ENCODE measurements at places on chromosomes 16 and 17.

- no peak for DNase-seq
Observed at GRCh38 chr17:19273731-19274130, 36.6 kb downstream of the EPN2 start.

DNA sequence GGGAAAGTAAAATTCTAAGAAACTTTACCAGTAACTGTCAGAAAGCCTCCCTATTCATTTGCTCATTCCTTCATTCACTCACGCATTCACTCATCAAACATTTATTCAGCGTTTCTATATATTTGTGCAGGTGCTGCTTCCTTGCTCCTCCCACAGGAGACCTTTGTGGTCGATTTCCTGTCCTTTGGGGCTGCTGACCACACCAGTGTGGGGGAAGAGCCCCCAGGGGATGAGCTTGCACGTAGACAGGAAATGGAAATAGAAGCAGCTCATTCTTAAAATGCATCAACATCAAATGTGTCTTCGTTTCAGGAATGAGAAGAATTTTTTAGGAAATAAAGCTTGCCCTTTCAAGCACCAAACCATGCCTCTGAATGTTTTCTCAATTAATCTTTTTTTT lies 9.6 kb downstream of the PIK3R6 start:
- no peak for DNase-seq

- DNase-seq, result no peak
Observed at GRCh38 chr16:68005211-68005610, 5.9 kb upstream of the DPEP2 start.

GRCh38 chr17:31320241-31320640 lies 1.2 kb downstream of the EVI2A start:
- no peak for DNase-seq

DNA sequence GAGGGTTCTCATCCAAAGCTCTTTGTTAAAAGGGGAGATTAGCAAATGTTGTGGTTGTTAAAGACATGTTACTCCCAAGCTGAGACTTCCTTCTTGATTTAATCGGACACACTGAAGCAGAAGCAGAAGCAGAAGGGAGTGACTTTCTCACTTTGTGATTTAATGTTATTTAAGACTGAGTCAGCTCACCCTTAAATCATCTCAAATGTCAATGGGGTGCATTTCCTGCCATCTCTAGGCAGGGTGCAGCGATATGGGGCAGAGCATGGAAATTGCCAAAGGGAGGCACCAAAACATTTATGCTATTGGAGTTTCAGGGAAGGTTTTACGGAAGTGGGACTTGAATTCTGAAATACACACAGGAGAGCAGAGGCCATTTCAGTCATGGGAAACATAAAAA lies 283.6 kb downstream of the ABCC12 start:
- no peak for DNase-seq

GRCh38 chr17:41943492-41943891 lies 13.1 kb downstream of the ODAD4 start:
- DNase-seq, result no peak

GRCh38 chr17:80879723-80880647 lies 111.7 kb upstream of the CHMP6 start:
- no peak for DNase-seq

DNA sequence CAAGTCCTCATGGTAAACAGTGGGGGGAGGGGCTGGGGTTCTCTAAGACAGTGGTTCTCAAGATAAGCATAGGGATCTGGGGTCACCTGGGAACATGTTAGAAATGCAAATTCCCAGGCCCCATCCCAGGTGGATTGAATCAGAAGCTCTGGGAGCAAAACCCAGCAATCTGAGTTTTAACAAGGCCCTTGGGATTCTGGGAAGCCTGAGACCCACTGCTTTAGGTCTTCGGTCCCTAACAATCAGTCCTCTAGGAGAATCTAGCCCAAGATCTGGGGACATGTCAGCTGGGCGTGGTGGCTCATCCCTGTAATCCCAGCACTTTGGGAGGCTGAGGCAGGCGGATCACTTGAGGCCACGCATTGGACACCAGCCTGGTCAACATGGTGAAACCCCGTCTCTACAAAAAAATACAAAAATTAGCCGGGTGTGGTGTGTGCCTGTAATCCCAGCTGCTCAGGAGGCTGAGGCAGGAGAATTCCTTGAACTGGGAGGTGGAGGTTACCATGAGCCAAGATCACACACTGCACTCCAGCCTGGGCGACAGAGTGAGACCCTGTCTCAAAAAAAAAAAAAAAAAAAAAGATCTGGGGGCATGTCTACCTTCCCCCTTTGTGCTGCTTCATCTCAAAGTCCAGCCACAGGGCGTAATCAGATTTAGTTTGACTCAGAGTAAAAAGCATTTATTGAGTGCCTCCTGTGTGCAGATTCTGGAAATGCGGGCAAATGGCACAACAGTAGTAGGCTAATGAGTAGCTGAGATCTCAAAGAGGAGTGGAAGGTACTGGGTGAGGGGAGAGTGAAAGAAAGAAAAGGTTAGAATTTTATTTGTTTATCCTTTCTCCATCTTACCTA lies 8.8 kb upstream of the NR1D1 start:
- DNase-seq, result no peak

GRCh38 chr16:4648917-4649316 lies 24.3 kb downstream of the MGRN1 start:
- DNase-seq, result no peak

- DNase-seq, result no peak
Observed at GRCh38 chr17:62737513-62737912, 70.6 kb downstream of the MARCHF10 start.

DNA sequence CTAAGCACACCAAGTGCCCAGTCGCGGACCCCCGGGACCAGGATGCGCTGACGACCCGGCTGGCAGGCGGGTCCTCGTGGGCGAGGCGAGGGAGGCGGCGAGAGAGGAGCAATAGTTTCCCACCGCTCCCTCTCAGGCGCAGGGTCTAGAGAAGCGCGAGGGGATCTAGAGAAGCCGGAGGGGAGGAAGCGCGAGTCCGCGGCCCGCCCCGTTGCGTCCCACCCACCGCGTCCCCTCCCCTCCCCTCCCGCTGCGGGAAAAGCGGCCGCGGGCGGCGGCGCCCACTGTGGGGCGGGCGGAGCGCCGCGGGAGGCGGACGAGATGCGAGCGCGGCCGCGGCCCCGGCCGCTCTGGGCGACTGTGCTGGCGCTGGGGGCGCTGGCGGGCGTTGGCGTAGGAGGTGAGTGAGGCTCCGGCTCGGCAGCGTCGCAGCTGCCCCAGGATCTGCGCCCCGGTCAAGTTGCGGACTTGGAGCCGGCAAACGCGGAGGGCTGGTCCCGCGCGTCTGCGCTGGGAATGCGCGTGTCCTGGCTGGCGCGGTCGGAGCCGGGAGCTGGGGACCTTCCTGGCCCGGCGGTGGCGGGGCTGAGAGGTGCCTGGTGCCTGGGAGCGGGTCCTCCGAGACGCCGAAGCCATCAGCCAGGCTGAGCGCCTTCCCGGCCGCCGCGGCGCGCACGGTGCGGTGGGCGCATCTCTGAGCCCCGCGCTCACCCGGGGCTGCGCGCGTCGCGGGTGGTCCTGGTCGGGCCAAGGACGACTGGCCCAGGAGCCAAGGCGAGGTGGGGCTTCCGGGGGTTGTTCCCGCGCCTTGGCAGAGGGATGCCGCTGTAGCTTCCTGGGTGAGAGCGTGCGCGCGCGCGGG lies at the start of gene ITGB3:
ITGB3 (plus strand) TSS at position 287 of the 862 bp plus-strand sequence; CDS start at position 322, 35 bp downstream.
- peak; percentile 4 for DNase-seq

GRCh38 chr17:68035131-68035522 lies 408 bp upstream of the KPNA2 start:
- DNase-seq, result peak; percentile 66

- no peak for DNase-seq
Observed at GRCh38 chr16:28930652-28931051, 1.1 kb upstream of the CD19 start.

- DNase-seq, result no peak
Observed at GRCh38 chr17:16943541-16944333, 28.2 kb downstream of the TNFRSF13B start.

DNA sequence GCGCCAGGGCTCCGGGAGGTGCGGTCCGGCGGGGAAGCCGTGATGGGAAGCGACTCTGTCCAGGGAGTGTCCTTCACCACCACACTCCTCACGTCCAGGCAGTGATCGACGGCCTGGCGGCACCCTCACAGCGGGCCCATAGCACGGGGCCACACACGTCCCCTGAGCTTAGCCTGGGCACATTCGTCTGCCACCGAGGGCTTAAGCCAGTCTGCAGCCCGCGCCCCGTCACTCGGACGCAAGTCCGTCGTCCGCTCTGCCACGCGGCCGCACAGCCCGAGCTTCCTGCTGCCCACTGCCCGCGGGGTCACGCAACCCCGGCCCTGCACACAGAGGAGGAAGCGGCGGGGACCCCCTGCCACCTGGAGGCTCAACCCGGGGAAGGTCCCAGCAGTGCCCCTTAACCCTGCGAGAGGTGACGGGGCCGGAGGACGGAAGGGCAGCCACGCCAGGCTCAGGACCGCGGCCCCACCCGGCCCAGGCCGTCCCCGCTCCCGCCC lies 3.0 kb upstream of the TBX2 start:
- no peak for DNase-seq

DNA sequence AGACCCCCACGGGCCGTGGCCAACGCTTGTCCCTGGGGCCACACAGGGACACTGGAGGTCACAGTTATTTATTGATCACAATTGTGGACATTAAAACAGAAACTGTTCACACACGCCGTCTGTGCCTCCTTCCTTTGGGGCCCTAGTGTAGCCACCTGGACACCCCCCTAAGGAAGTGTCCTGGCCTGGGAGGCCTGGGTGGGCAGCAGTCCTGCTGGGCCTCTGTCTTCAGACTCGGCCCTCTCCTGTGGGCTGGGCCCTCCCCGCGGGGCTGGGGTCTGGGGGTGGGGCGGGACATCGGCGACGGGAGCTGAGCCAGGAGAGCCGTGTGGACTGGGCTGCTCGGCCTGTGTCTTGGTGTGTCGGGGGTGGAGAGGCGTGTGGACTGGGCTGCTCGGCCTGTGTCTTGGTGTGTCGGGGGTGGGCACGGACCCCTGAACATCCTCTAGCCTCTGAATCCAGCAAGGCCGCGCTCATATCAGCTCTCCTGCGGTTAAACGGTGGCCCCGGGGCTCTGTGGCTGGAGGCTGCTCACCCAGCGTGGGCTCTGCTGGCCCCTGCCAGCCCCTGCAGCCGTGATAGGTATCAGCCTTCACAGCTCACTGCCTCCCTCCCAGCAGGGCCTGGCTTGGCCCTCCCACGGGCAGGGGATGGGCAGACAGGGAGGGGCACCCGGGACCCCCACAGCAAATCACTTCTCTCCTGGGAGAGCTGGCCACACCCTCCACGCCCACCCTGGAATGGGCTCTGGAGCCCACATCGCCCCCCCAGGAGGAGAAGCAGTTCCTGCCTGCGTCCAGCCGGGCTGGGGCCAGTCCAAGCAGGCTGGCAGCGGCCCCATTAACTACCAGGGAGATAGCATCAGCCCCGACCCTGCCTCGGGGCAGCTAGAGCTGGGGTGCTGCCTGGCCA lies 1.1 kb upstream of the NHLRC4 start:
- no peak for DNase-seq

GRCh38 chr16:85988306-85988705 lies 89.3 kb downstream of the IRF8 start:
- DNase-seq, result no peak

- no peak for DNase-seq
Observed at GRCh38 chr17:65041518-65041917, 15.0 kb downstream of the GNA13 start.

- no peak for DNase-seq
Observed at GRCh38 chr17:33205552-33205951, 87.5 kb downstream of the ASIC2 start.

- no peak for DNase-seq
Observed at GRCh38 chr17:77884967-77885641, 73.4 kb upstream of the TNRC6C start.

DNA sequence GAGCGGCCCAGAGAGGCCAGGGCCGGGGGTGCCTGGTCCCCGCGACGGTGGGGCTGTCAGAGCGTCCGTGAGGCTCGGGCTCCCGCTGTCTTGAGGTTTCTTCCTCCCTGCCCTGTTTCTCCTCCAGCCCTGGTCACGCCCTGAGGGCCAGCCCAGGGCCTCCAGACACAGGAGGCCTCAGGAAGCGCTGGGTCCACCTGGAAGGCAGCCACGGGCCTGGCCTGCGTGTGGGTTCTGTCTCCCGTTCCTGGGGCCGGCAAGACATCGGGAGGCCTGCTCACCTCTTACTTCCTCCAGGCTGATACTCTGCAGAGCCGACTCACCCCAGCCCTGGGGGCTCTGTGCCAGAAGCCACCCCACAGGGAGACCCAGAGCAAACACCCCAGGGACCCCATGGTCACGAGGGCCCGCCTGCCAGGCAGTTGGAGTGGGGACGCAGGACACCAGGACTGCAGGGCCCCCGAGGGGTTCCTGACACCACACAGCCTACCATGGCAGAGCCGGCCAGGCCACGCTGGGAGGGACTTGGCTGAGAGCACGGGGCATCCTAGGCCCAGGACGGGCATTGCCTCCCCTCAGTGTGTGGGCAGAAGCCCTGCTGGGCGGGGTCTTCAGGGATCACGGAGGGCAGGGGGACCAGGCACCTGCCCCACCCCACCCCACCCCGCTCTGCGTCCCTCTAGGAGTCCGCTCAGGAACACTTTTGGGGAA lies 18.9 kb upstream of the CACNA1H start:
- DNase-seq, result no peak

Measured in hypothalamus (tissue), 51 donors.